ENCODE measurements at places on chromosomes 2 and 18.

- H3K27me3 ChIP-seq, result no peaks in the 10 kb centered on the region
- H3K4me1 ChIP-seq, result no peaks in the 10 kb centered on the region
- no peak overlapping the region for H3K4me3 ChIP-seq
- no peak overlapping the region for H3K27ac ChIP-seq
Measured at GRCh38 chr2:78541451-78542267, 483.8 kb upstream of the REG3G start.

DNA sequence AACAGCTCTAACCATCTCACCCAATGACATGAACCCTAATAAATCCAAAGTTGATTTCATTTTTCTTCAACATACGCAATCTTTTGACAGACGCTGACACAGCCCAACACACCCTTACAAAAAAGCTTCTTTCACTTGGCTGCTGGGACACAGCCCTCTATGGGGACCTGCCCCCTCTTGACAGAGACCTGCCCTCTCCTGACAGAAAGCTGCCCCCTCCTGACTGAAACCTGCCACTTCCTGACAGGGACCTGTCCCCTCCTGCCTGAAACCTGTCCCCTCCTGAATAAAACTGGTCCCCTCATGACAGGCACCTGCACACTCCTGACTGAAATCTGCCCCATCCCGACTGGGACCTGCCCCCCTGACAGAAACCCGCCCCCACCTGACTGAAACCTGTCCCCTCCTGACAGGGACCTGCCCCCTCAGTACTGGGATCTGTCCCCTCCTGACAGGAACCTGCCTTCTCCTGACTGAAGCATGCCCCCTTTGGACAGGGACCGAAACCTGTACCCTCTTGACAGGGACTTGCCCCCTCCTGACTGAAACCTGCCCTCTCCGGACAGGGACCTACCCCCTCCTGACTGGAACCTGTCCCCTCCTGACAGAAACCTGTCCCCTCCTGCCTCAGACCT is 87.9 kb downstream of the PXDN start:
- DNase-seq, result peak; percentile 44
- H3K36me3 ChIP-seq, result no peaks in the 10 kb centered on the region
- H3K27me3 ChIP-seq, result no peaks in the 10 kb centered on the region
- no peak overlapping the region for H3K27ac ChIP-seq
- H3K4me1 ChIP-seq, result no peaks in the 10 kb centered on the region

- H3K27ac ChIP-seq, result no peak overlapping the region
- H3K4me1 ChIP-seq, result peaks cover 7% of the 10 kb centered on the region
- H3K4me3 ChIP-seq, result no peak overlapping the region
Measured at GRCh38 chr2:238225911-238226697, 13.7 kb downstream of the HES6 start.

DNA sequence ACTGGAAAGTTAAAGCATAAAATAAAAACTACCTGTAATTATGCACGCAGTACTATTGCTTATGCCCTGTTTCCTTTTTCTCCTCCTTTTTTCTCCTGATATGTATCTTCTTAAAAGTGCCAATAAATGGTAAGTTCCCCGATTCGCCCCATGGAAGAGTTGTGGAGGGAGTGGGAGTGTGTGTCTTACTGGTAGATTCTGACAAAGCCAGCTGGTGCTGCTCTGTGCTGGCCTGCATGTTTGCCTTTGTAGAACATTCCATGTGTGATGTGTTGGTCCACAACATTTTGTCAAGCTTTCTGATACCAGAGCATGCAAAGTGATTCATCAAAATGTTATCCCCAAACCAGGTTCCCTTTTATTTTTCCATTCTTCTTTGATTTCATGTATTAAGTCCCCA is 356.9 kb upstream of the RAB12 start:
- H3K36me3 ChIP-seq, result no peaks in the 10 kb centered on the region
- no peaks in the 10 kb centered on the region for H3K4me1 ChIP-seq
- DNase-seq, result no peak
- H3K27ac ChIP-seq, result no peak overlapping the region
- no peak overlapping the region for H3K4me3 ChIP-seq
- no peaks in the 10 kb centered on the region for H3K27me3 ChIP-seq

DNA sequence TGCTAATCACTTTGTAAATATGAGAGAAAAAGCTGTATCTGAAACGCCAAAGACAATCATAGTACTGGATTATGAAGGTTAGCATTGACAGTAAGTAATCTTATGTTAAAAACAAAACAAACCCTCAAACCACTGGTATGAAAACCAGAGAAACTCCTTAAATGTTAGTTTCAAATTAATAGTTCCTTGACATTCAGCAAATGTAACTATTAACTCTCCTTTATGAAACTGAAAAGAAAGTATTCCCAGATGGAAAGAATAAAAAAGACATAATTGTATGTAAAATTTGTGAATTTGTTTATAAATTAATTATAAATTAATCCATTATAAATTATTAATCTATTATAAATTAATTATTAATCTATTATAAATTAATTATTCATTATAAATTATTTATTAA is 12.3 kb downstream of the FASTKD1 start:
- H3K4me3 ChIP-seq, result no peak overlapping the region
- peaks cover 12% of the 10 kb centered on the region for H3K36me3 ChIP-seq
- no peaks in the 10 kb centered on the region for H3K27me3 ChIP-seq
- DNase-seq, result no peak
- H3K27ac ChIP-seq, result peak overlapping the region; percentile 36

DNA sequence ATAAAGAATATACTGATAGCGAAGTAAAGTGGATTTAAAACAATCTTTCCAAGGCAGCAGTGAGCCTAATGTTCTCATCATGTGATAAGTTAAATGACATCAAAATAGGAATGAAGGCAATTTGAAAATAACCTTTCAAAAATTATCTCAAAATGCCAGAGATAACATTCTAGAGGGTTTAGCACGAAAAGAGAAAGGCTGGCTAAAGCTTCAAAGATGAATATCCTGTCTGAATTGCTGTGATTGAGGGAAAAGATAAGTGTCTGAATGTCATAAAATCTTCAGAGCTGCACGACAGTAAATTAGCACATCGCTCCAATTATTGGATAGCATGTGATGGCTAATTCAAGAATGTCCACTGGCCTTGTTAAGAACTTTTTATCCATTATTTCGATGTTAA is 159.3 kb downstream of the PID1 start:
- H3K27me3 ChIP-seq, result no peaks in the 10 kb centered on the region
- H3K36me3 ChIP-seq, result no peaks in the 10 kb centered on the region
- H3K4me3 ChIP-seq, result no peak overlapping the region
- no peak overlapping the region for H3K27ac ChIP-seq
- H3K4me1 ChIP-seq, result no peaks in the 10 kb centered on the region

DNA sequence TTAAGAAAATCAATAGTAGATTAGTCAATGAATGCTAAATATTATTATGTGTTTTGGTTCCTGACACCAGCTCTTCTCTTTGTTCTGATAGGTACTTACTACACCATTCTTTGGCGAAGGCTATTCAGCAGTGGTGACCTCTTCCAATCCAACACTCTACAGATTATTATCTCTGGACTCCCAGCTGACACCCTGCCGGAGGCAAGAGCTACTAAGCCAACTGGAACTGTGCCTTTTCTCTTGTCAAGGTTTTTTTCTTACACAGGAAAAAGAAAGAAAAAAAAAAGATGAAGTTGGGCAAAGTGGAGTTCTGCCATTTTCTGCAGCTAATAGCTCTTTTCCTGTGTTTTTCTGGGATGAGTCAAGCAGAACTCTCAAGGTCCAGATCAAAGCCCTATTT is 11.7 kb downstream of the CDH7 start:
- no peak overlapping the region for H3K27ac ChIP-seq
- H3K4me1 ChIP-seq, result no peaks in the 10 kb centered on the region
- no peaks in the 10 kb centered on the region for H3K27me3 ChIP-seq
- peaks cover 4% of the 10 kb centered on the region for H3K36me3 ChIP-seq
- no peak for DNase-seq

DNA sequence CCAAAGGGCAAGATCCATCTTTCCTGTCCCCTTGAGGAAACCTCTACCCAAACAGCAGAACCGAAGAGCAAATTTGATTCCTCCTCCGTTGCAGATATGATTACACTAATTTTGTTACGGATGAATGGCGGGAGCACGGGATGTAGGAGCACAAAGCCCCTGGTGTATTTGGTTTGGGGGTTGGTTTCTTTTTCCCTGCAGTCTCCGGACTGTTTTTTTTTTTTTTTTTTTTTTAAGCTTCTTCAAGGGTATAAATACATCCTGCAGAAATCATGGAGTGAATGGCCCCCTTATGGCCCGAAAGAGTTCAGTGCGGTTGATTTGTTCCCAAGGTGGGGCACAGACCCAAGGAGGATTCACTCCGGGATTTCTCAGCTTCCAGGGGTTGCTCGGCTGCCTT is 135.3 kb upstream of the SH3BP4 start:
- H3K36me3 ChIP-seq, result no peaks in the 10 kb centered on the region
- no peak for DNase-seq
- no peak overlapping the region for H3K4me3 ChIP-seq
- H3K27ac ChIP-seq, result no peak overlapping the region
- no peaks in the 10 kb centered on the region for H3K4me1 ChIP-seq
- H3K27me3 ChIP-seq, result peaks cover 19% of the 10 kb centered on the region

DNA sequence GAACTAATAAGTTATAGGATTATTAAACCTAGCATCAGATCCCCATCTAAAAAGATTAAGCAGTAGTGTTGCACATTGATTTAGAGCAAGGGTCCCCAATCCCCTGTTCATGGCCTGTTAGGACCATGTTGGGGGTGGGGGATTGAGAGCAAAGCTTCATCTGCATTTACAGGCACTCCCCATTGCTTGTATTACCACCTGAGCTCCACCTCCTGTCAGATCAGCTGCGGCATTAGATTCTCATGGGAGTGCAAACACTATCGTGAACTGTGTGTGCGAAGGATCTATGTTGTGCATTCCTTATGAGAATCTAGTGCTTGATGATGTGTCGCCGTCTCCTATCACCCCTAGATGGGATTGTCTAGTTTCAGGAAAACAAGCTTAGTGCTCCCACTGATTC is 18.4 kb upstream of the PSD4 start:
- DNase-seq, result no peak
- H3K4me3 ChIP-seq, result no peak overlapping the region
- H3K4me1 ChIP-seq, result peaks cover 12% of the 10 kb centered on the region

- peaks cover 20% of the 10 kb centered on the region for H3K27me3 ChIP-seq
- no peaks in the 10 kb centered on the region for H3K36me3 ChIP-seq
- no peak for DNase-seq
Measured at GRCh38 chr18:54529444-54529843, 61.6 kb upstream of the DYNAP start.

- H3K27me3 ChIP-seq, result peaks cover 2% of the 10 kb centered on the region
- no peaks in the 10 kb centered on the region for H3K4me1 ChIP-seq
- no peak overlapping the region for H3K4me3 ChIP-seq
Measured at GRCh38 chr2:42386682-42387081, 25.7 kb upstream of the COX7A2L start.

Data from natural killer cell treated with Interleukin-12 subunit alpha and Interleukin-12 subunit beta and Interleukin-15 and Interleukin-18, amount 100 ng/mL, for 72 hours (primary cell).